ENCODE measurements at places on chromosomes 11 and 22. TPM values are rescaled to one million over a fixed set of nuclear protein-coding genes. Genes with fewer than 3 reads are reported as not detected.

DNA sequence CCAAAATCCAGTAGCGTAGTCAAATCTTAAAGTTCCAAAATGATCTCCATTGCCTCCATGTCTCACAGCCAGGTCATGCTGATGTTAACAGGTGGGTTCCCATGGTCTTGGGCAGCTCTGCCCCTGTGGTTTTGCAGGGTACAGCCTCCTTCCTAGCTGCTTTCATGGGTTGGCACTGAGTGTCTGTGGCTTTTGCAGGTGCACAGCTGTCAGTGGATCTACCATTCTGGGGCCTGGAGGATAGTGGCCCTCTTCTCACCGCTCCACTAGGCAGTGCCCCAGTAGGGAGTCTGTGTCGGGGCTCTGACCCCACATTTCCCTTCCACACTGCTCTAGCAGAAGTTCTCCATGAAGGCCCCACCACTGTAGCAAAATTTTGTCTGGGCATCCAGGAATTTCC lies 132.8 kb downstream of the KCNC1 start:
- DNase-seq, result no peak
- no peaks in the 10 kb centered on the region for H3K4me1 ChIP-seq
- no peak overlapping the region for H3K4me3 ChIP-seq

- no peak overlapping the region for H3K4me3 ChIP-seq
- DNase-seq, result no peak
- no peaks in the 10 kb centered on the region for H3K4me1 ChIP-seq
- H3K27ac ChIP-seq, result no peak overlapping the region
- H3K27me3 ChIP-seq, result peaks cover 26% of the 10 kb centered on the region
These were observed 20.9 kb upstream of the SCUBE1 start for GRCh38 chr22:43364169-43364435.

SLC15A3 gene
- 7.2 TPM for total RNA-seq

DNA sequence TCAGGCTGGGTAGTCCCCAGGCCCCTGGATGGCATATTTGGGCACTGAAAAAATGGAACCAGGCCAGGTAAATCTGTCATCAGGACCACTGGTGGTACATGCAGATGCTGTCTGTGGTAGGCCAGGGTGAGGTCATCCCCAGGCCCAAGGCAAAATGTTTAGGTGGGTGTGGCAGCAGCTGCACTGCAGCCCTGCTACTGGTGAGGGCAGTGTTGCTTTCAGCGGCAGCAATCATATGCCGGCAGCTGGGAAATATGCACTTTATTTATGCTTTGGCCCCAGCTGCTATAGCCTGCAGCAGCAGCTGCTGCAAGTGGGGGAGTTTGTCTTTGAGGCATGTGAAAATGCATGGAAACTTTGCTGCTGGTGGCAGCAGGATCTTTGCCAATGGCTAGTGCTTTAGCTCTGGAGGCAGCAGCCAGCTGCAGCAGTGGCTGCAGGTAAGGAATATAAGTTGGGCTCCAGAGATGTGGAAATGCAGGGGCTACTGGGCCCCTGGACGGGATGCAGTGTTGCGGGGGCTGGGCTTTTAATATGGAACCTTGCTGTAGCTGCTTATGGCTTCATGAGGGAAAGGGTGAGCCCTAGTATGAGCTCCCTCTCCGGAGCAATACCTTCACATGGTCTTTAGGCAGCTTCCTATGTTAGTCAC lies 365.7 kb upstream of the CADM1 start:
- DNase-seq, result no peak
- H3K4me1 ChIP-seq, result no peaks in the 10 kb centered on the region
- no peak overlapping the region for H3K27ac ChIP-seq
- H3K4me3 ChIP-seq, result no peak overlapping the region
- no peaks in the 10 kb centered on the region for H3K36me3 ChIP-seq
- H3K27me3 ChIP-seq, result peaks cover 14% of the 10 kb centered on the region

DNA sequence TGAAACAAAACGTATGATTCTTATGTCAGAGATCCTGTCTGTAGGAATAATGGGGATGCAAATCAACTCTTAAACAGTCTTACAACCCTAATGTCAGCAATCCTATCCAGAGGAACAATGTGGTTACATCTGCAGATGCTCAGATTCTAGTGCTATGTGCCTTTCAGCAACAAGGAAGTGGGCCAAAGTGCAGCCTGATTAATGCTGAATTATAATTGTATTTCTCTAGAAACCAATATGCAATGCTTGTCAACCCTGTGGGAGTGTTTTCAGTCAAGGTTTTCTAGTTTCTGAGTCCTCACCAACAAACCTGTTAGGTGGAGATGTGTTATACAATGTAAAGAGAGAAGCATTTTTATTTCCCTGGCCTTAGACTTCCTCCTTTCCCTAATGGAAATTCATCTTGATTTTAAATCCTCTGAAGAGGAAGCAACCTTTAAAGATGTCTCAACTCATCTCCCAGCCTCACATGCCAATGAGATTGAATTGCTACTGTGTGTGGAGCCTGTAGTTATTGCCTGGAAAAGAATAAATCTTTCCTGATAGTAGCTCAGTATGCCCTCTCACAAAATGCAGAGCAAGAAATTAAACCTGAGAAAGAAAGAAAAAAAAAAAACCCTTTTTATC lies 26.2 kb upstream of the TMEM123 start:
- H3K4me1 ChIP-seq, result peaks cover 40% of the 10 kb centered on the region
- H3K4me3 ChIP-seq, result no peak overlapping the region
- H3K27ac ChIP-seq, result no peak overlapping the region
- H3K27me3 ChIP-seq, result no peaks in the 10 kb centered on the region
- peaks cover 3% of the 10 kb centered on the region for H3K36me3 ChIP-seq
- DNase-seq, result no peak

GRCh38 chr22:26923531-26923930 lies 266.1 kb downstream of the MIAT start:
- H3K27ac ChIP-seq, result no peak overlapping the region
- no peaks in the 10 kb centered on the region for H3K36me3 ChIP-seq
- H3K27me3 ChIP-seq, result peaks cover 5% of the 10 kb centered on the region
- no peak for DNase-seq

- no peaks in the 10 kb centered on the region for H3K4me1 ChIP-seq
- H3K27ac ChIP-seq, result no peak overlapping the region
- H3K27me3 ChIP-seq, result no peaks in the 10 kb centered on the region
- no peak for DNase-seq
These were observed 209.9 kb upstream of the NAV2 start for GRCh38 chr11:19502691-19503253.

- no peaks in the 10 kb centered on the region for H3K36me3 ChIP-seq
- DNase-seq, result peak; percentile 36
- H3K4me3 ChIP-seq, result no peak overlapping the region
- no peak overlapping the region for H3K27ac ChIP-seq
- no peaks in the 10 kb centered on the region for H3K27me3 ChIP-seq
These were observed 72.0 kb upstream of the NARS2 start for GRCh38 chr11:78646564-78647185.

DNA sequence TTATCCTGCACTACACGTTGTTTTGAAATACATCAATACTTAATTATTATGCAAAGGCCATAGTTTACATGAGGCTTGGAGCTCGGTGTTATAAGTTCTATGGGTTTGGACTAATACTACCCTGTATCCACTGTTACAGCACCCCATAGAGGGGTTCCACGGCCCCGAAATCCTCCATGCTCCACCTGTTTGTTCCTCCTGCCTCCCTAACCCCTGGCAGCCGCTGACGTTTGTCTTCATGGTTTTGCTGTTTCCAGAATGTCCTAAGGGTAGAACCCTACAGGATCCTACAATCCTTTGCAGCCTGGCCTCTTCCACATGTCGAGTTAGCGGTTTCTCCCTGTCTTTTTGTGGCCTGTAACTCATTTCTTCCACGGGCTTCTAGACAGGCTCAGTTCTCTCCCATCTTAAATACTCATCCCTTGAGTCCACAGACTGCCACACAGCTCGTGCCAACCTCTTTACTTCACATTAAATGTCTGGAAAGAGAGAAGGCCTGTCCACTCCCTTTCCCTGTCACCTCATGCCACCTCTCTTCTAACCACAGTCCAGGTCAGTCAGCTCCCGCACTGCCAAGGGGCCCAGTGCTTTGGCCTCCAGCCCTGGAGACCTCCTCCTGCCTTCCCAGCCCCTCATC lies 42.4 kb upstream of the TH start:
- peak overlapping the region; percentile 93 for H3K27ac ChIP-seq
- no peak for DNase-seq
- H3K36me3 ChIP-seq, result no peaks in the 10 kb centered on the region
- peak overlapping the region; percentile 64 for H3K4me3 ChIP-seq

PAMR1 gene
- not detected for total RNA-seq

FXYD6 gene
- total RNA-seq, result 0.31 TPM

CHST1 gene
- total RNA-seq, result not detected

NRGN gene
- 5.3 TPM for total RNA-seq

CCDC15 gene
- 5.9 TPM for total RNA-seq

Measured in activated naive CD8-positive, alpha-beta T cell treated with anti-CD3 and anti-CD28 coated beads, Interleukin-2, amount 10 ng/mL, durations not matched to agents 7 days and 5 days (primary cell).